ENCODE measurements at places on chromosomes 6 and 20.
A peak's percentile ranks its signal among the peaks of the same experiment; 100 is the strongest.

- no peak for DNase-seq
Measured at GRCh38 chr20:60228255-60228654, 270.0 kb downstream of the CDH26 start.

DNA sequence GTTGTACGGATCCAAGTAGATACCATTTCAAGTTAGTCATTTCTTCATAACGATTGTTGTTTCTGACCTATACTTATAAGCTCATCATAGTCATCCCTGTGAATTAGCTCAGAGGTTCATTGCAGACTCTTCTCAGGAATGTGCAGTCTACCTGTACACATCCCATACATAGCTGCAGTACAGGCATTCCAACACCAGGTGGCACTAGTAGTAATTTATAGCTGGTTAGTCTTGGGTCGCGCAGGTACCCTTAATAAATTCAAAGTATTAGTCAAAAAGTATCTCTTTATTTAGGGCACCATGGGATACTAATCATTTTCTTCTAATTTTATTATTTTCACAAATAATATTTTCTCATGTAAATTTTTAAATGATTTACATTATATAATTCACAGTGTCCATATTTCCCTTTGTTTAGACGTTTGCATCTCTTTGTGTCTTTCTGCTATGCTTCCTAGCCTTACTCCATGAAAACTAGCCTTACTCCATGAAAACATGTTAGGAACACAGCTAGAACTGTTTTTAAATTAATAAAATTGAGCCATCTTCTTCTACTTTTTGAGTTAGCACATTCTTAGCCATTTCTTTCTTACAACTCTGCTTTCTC is 128.6 kb upstream of the FAM83B start:
- DNase-seq = no peak

DNA sequence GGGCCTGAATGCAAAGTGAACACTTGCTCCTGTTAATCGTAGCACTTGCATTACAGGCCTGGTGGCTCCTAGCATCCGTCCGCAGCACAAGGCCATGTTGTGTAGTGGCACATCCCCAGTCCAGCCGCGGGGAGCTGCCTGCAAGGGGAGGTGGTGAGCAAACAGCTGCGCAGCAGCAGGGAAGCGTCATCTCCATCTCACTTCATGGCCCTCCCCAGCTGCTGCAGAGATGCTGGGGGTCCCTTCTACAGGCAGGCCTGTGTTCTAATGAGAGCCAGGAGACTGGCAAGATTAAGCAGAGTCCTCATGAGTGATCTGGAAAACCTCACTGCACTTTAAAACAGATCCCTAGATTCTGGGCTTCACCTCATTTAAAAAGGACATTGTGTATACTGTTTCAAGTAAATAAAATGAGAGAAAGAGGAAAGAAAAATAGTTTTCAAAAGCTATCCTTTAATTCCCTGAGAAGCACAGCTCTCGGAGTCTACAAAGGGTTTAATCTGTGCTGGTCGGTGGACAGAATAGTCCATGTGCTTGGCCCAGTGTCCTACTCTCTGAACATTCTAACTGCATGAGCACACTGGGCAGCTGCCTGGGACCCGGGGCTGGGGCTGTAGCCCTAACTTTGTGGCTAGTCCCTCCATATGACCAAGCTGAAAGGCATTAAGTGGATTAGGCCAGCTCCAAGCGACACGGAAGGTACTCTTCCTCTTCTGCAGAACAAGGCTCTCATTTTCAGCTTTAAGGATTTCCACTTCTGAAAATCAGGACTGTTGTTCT is 125.8 kb downstream of the LY86 start:
- no peak for DNase-seq

- DNase-seq = no peak
Measured at GRCh38 chr6:158938811-158939254, 61.2 kb downstream of the RSPH3 start.

DNA sequence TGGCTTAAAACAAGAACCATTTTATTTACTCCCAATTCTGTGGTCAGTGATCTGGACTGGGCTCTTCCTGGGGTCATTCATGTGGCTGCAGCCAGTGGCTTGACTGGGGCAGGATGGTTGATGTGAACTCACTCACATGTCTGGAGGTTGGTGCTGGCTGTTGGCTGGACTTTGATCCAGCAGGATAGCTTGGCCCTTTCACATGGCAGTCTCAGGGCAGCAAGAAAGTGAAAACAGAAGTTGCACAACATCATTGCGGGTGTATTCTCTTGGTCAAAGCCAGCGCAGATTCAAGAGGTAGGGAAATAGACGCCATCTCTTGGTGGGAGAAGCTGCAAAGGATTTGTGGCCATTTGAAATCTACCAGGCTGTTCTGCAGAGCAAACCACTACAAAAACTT is 77.2 kb downstream of the MDGA1 start:
- no peak for DNase-seq

GRCh38 chr6:70413992-70414494 is 735 bp downstream of the FAM135A start:
- no peak for DNase-seq

DNA sequence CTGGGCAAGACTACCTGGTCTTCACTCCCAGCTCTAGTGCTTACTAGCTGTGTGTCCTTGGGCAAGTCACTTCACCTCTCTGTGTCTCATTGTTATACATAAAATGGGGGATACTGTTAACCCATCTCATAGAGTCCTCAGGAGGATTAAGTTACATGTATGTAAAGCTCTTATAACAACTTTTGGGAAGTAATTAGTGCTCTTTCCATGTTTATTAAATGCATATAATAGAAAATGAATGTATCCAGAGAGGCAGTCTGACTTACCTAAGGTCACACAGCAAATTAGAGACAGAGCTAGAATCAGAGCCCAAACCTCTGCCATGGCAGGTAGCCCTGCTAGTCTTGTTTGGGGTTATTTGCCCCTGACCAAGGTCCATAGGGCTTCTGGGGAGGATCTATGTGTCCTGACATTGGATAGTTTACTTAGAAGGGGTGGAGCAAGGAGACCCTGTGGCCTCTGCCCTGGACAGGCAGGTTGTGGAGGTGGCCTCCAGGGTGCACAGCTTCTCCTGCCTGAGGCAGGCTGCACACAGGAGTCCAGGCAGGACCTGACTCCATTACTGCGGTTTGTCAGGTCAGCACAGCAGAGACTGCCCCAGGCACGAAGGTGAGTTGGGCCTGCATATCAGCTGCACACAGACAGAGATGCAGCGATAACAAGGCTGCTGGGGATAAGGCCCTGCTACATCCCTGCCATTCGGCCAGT is 8.4 kb upstream of the MAPK13 start:
- no peak for DNase-seq

DNA sequence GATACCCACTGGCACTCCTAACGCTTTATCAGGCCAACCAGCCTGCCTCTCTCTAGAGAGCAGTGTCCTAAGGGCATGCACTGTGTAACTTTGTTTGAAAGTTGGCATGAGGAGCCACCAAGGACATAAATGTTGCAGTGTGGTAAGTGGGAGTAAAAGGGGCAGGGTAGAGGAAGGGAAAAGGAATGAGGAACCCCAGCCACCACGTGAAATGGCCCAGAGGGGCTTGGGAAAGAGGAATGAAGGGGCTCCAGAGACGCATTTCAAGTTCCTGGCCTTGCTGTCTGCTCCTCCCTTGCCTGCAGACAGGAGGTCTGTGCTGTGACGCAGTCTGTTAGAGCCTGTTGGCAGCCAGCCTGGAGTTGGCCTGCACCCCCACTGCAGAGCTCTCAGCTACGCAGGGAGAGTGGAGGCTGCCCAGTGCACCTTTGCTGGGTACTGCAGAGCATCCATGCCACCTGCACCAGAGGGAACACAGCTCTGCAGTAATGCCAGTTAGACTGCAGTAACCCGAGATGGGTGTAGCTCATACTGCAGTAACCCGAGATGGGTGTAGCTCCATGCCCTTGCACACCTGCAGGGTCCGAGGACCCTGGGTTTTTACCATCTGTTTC is 86.8 kb upstream of the SNAP25 start:
- DNase-seq = no peak

GRCh38 chr20:19688031-19688806 is 69.8 kb upstream of the RIN2 start:
- no peak for DNase-seq

DNA sequence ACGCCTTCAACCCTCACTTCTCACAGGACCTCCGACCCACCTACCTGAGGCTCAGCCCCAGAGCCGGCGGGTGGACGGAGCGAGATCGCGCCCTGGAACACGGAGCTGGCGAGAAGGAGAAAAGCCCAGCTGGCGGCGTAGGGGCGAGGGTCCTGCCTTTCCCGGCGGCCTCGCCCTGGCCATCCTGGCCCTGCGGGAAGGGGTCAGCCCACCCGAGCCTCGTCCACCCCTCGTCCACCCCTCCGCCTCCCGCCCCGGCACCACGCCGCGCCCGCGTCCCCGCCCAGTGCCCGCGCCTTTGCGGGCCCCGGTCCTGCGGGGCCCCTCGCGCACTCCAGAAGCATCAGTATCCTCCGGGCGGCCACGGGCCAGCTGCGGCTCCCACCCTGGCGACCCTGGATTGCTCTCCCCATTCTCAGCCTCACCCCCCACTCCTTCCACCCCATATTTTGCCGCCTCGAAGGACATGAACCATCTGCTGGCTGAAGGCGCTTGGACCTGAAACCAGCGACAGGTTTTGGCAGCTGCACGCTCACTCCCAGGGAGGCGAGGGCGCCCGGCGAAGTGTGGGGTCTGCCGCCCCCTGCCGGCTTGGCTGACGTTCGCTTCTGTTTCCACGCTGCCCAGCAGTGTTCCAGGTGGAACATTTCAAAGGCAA is 65.1 kb downstream of the PLG start:
- peak; percentile 47 for DNase-seq

DNA sequence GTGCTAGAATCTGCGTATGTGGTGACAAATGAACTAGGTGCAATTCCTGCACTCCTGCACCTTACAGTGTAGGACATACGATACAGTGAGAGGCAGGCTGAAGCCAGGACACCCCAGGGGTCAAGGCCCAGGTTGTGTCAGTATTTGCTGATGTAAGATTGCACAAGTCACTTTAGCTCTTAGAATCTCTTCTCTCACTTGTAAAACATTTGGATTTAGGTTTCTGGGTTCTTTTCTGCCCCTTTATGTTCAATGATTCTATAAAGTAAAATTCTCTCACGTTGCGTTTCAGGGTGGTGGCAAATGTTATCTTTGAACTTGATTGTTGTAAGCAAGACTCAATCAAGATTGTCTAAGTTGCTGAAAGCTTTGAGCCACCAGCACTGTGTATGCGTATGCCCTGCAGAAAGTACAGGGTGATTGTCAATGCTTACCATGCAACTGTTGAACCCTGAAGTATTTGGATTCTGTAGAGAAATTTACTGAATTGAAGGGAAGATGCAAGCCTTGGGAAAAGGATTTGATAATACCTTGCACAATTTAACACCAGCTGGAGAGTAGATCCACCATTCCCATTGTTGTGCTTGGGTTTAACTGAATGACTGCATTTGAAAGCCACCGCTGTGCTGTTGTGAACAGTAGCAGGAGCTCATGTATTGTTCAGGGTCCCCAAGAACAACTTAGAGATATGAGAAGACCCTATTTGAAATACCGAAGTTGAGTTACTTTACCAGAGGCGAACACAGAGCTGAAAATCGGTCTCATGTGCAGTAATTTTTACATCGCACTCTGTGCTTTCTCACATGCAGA is 106.1 kb upstream of the CITED2 start:
- DNase-seq = no peak

DNA sequence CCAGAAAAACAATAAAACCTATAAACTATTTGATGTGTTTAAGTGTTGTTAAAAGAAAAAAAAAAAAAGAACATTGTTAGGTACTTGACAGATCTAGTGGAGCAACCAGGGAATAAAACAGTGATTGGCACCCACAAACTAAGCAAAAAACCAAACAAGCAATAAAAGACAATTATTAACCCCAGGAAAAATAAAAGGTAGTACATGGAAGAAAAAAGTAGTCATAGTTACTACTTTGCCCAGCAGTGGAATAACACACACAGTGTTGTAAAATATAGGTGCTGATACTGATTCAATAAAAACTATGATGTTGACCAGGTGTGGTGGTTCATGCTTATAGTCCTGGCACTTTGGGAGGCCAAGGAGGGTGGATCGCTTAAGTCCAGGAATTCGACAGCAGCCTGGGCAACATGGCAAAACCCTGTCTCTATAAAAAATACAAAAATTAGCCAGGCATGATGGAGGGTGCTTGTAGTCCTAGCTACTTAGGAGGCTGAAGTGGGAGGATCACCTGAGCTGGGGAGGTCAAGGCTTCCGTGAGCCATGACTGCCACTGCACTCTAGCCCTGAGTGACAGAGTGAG is 43.9 kb downstream of the PIGU start:
- no peak for DNase-seq

DNA sequence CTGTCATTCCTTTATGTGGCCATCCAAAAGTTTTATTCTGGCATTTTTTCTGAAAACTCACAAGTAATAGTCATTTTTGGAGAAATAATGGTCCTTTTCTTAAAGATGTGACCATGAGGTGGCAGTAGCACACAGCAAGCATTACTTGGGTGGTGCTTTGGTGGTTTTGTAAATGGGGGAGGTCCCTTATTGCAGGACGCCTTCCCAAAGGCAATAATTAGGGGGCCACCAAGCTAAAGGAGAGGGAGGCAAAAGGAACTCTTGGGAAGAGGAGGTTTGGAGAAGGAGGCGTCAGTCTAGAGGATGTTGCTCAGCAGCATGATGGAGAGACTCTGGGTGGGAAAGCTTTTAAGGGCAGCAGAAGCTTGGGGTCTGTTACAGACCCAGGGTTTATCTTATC is 422.6 kb upstream of the MMS22L start:
- DNase-seq = no peak

DNA sequence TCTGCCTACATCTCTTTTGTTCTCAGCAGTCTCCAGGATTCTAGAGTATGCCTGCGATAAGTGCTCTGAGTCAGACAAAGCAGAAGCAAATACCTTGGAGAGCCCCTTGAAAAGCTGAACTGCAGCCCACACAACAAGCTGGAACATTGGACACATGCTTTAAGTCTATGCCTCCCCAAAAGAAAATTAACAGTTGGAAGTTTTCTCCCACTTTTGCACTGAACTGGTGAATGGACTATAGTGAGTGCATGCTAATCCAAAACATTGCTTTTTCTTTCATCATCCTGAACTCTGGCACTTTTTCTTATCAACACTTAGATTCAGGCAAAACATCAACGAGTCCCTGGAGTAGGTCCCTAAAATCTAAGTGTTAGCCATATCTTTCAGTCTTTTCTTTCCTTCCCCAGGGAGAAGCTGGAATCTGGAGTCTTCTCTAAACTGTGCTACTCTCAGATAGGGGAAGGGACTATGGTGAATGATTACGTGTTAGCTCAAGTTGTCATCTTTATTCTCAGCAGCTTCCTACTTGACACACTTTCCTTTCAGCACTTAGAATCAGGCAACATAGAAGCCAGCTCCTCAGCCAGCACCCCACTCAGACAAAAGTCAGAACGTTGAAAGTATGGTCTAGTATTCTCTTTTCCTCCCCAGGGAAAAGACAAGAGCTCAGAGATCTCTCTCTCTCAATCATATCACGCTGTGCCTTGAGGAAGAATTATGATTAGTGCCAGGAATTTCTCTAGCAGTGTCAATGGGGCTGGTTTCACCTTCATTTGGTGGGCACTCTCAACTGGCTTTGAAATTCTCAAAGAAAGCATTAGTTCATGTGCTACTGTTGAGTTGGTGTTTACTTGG is 811.0 kb upstream of the GJE1 start:
- DNase-seq = no peak

DNA sequence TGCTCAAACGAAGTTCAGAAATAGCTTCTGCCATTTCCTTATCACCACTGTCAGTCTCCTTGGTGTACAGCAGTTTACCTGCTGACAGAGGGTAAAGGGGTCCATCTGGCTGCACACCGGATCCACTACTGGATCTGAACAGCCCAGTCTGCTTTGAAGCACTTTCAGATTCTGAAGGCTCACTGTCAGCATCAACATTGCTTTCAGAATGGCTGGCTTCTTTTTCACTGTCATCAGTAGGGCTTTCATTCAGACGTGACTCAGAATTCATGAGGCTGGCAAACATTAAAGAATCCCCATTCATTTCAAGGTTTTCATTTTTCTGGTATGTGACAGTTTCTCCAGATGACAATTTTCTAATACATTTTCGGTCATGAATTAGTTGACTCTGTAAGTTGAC is 21.0 kb upstream of the PNISR start:
- DNase-seq = no peak

Measured in stimulated activated CD4-positive, alpha-beta T cell treated with anti-CD3 and anti-CD28 coated beads, Interleukin-15, amount 100 ng/mL, for 1 hour (primary cell).